ENCODE measurements at places on chromosomes 5 and 9. TPM values are rescaled to one million over a fixed set of nuclear protein-coding genes. Genes with fewer than 3 reads are reported as not detected.

- no peak for DNase-seq
Measured at GRCh38 chr5:87099968-87100367, 167.7 kb upstream of the RASA1 start.

DNA sequence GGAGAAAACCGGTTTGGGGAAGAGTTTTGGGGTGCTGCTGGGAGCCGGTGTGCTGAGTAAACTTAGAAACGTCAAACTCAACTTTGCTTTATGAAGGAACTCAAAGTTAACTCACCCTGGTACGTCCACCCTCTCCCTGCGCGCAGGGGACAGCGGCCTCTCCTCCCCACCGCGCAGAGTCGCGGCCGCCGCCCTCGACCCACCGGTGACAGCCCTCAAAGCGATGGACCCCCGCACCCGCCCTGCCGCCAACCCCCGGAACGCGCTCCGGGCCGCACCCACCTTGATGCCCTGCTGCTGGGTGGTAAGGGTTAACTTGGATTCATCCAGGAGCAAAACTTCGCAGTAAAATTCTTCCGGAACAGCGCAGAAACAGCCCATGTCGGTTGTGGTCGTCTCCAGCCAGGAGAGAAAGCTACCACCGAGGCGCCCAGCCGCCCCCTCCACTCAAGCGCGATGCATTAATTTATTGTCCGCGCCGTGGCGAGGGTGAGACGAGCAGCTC, 366 bp downstream of the EPB41L4A start:
- no peak for DNase-seq

GRCh38 chr9:118423021-118423420, 718.8 kb downstream of the TLR4 start:
- no peak for DNase-seq

- DNase-seq = no peak
Measured at GRCh38 chr5:134510970-134511795, 14.3 kb upstream of the JADE2 start.

GRCh38 chr5:172170251-172170701, 17.7 kb downstream of the STK10 start:
- no peak for DNase-seq

SIMC1 gene
- 45.8 TPM for total RNA-seq

TAF11L5 gene
- not detected for total RNA-seq

DNA sequence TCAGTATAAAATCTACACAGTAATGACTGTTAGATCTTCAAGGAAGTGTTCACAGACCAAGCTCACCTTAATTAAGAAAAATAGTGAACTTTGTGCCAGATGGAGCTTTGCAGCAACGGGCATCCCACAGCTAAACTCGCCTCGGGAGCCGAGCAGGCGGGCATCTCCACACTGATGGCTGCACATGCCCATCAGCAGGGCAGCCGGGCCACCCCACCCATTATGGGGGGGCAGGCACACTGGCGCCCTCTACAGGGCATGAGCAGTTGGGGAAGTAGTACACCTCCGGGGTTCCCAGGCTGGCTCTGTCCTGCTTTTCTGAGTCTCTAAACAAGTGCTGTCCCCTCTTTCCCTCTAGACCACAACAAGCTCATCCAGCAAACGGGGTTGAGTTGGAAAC, 21.6 kb downstream of the ANKS6 start:
- DNase-seq = no peak

GRCh38 chr5:149611326-149611725, 30.0 kb downstream of the ARHGEF37 start:
- no peak for DNase-seq

SV2C gene
- total RNA-seq = not detected

DNA sequence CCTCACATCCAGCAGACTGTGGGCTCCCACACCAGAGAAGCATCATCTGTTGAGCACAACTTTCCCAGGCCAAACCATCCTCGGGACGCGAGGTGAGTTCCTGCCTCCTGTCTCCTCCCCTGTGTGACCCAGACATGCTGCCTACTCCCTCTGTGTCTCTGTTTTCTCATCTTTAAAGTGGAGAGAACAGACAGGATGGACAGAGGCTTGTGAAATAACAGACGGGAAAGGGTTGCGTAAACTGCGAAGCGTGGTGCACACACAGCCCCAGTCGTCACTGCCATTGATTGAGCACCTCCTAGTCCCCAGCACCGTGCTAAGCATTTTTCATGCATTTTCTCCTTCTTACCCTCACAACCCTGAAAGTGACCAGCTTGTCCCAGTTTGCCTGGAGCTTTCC, 52.1 kb upstream of the LMX1B start:
- no peak for DNase-seq

- no peak for DNase-seq
Measured at GRCh38 chr5:96750110-96750822, 57.5 kb downstream of the ERAP1 start.
